PC-9 (cell line): ENCODE measurements at places on chromosomes 5 and 9.

DNA sequence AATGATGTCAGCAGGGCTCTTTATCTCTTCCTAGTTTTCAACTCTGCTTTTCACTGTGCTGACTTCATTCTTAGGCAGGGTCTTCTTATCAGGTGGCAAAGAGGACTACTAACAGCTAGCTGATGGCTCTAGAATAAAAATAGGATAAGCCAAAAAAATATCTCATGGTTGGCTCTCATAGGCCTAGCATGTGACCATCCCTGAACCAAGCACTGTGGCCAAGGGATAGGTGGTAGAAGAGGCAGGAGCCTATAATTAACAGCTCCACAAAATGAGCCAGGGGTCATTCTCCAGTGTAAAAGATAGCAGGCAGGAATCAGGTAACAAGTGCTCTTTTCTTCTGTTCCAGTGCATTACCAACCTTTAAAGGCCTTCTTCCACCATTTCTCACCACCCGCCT, 21.1 kb downstream of the ANKDD1B start:
- no peak overlapping the region for H3K27ac ChIP-seq
- DNase-seq: no peak
- H3K27me3 ChIP-seq: no peaks in the 10 kb centered on the region
- H3K36me3 ChIP-seq: no peaks in the 10 kb centered on the region
- H3K4me3 ChIP-seq: no peak overlapping the region

DNA sequence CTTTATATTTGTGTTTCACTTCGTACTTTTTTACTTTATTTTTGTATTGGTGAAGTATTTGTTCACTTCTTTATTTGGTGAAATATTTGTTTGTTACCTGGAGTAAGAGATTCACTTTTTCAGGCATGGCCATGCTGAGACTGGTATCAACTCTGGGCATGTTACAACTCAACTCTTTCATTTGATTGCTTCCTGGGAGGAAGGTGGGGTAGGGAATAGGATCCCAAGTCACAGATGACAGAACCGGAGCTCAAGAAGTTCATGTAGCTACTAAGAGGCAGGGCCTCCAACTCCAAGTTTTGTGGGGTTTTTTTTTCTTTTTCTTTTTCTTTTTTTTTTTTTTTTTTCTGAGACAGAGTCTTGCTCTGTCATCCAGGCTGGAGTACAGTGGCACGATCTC, 6.1 kb upstream of the ADGRD2 start:
- H3K4me1 ChIP-seq: peaks cover 21% of the 10 kb centered on the region
- no peak for DNase-seq
- H3K4me3 ChIP-seq: no peak overlapping the region
- H3K27me3 ChIP-seq: no peaks in the 10 kb centered on the region

DNA sequence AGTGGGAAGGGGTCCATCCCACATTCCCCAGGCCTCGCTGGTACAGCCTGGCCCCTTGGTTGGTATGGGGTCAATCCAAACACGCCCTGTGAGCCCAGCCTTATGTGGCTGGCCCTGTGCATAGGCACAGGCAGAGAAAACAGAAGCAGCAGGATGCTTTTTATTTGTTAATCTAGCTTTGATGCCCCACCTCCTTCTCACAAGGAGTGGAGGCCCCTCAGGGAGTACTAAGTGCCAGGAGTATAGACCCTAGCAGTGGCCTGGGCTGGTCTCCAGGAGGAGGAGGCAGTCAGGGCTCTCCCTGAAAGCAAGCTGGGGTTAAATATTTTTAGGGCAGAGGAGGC, 14.6 kb upstream of the TCF7 start:
- peaks cover 18% of the 10 kb centered on the region for H3K4me1 ChIP-seq
- H3K27me3 ChIP-seq: no peaks in the 10 kb centered on the region
- H3K27ac ChIP-seq: no peak overlapping the region

- no peak overlapping the region for H3K27ac ChIP-seq
- H3K27me3 ChIP-seq: peaks cover under 1% of the 10 kb centered on the region; the same call in 1 of the 2 replicates
- no peaks in the 10 kb centered on the region for H3K36me3 ChIP-seq
- H3K4me3 ChIP-seq: no peak overlapping the region
- H3K4me1 ChIP-seq: peaks cover 8% of the 10 kb centered on the region; the same call in 1 of the 2 replicates
- no peak for DNase-seq
These were observed 228.0 kb upstream of the KIF2A start for GRCh38 chr5:62077823-62078550.

- H3K27me3 ChIP-seq: peaks cover 6% of the 10 kb centered on the region; the same call in 1 of the 2 replicates
- H3K4me1 ChIP-seq: no peaks in the 10 kb centered on the region
- no peaks in the 10 kb centered on the region for H3K36me3 ChIP-seq
- H3K4me3 ChIP-seq: no peak overlapping the region
These were observed 5.5 kb downstream of the NKX2-5 start for GRCh38 chr5:173229382-173229959.

GRCh38 chr5:177594071-177594470, 2.1 kb downstream of the TMED9 start:
- H3K36me3 ChIP-seq: peaks cover 5% of the 10 kb centered on the region; the same call in 1 of the 2 replicates
- H3K27ac ChIP-seq: no peak overlapping the region
- peaks cover 17% of the 10 kb centered on the region for H3K27me3 ChIP-seq
- peaks cover 13% of the 10 kb centered on the region; the same call in 1 of the 2 replicates for H3K4me1 ChIP-seq
- H3K4me3 ChIP-seq: no peak overlapping the region

GRCh38 chr5:61097465-61097864, 64.8 kb downstream of the SMIM15 start:
- H3K36me3 ChIP-seq: peaks cover 10% of the 10 kb centered on the region; the same call in 1 of the 2 replicates
- no peak for DNase-seq
- no peaks in the 10 kb centered on the region for H3K4me1 ChIP-seq
- no peaks in the 10 kb centered on the region for H3K27me3 ChIP-seq
- H3K27ac ChIP-seq: no peak overlapping the region

GRCh38 chr5:75052192-75053053, at the start of gene GCNT4:
TSS of gene GCNT4 (minus strand) at chr5:75052558. CDS start at chr5:75030037, 22,521 bp downstream.
- H3K4me1 ChIP-seq: peaks cover 20% of the 10 kb centered on the region
- no peak within 1 kb of the TSS for H3K27ac ChIP-seq
- peak; percentile 44 for DNase-seq
- no peaks in the 10 kb centered on the region for H3K27me3 ChIP-seq

GRCh38 chr9:89412541-89412940, 85.4 kb downstream of the SEMA4D start:
- H3K27me3 ChIP-seq: no peaks in the 10 kb centered on the region
- no peaks in the 10 kb centered on the region for H3K36me3 ChIP-seq
- no peak for DNase-seq
- no peak overlapping the region for H3K27ac ChIP-seq

DNA sequence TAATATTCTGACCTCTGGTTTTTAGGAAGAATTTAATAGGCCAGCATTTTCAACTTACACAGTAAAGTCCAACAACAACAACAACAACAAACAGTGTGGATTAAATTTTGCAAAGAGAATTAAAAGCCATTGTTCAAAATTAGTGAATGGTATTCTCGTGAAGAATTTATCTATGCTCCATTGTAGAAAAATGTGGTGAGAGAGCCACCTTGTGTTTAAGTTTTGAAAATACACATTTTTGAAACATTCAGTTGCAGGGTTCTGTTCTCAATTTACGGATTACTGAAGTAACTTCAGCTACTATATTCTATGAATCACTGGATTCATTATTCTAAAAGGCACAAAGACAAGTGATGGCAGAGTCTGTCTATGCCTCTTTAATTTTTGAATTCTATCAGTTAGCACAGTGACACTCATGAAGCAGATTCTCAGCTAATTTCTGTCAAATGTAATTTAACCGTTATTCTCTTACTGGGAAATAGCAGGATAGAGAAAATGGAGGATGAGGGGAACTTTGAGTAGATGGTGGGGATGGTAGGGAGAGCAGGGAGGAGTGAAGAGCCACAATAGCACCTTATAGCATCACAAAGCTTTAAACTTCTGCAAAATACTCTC, 11.0 kb downstream of the CCDC152 start:
- no peaks in the 10 kb centered on the region for H3K36me3 ChIP-seq
- no peaks in the 10 kb centered on the region for H3K27me3 ChIP-seq
- DNase-seq: no peak
- H3K27ac ChIP-seq: no peak overlapping the region

- H3K36me3 ChIP-seq: no peaks in the 10 kb centered on the region
- DNase-seq: no peak
- no peak overlapping the region for H3K27ac ChIP-seq
- H3K27me3 ChIP-seq: no peaks in the 10 kb centered on the region
These were observed 2.8 kb downstream of the SSNA1 start for GRCh38 chr9:137191245-137191644.

- no peaks in the 10 kb centered on the region for H3K27me3 ChIP-seq
- H3K27ac ChIP-seq: no peak overlapping the region
- no peak for DNase-seq
- no peaks in the 10 kb centered on the region for H3K4me1 ChIP-seq
These were observed 25.4 kb upstream of the RNF20 start for GRCh38 chr9:101508211-101508610.

DNA sequence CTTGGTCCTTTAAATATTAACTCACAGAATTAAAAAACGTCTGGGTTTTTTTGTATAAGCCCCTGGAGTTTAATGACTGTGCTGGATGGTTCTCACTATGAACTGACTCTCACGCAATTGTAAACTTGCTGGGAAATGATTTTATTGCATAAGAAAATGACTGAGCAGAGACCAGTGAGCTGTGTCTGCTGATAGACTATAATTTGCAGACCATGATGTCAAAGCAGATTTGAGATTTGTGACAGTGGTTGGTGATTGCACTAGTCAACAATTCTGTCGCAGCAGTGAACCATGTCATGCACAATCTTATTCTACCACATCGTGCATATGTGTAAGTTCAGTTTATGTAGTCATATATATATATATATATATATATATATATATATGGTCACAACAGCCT, 85.7 kb upstream of the C9orf72 start:
- no peak overlapping the region for H3K4me3 ChIP-seq
- H3K27ac ChIP-seq: no peak overlapping the region
- no peaks in the 10 kb centered on the region for H3K36me3 ChIP-seq

- no peak overlapping the region for H3K27ac ChIP-seq
- H3K36me3 ChIP-seq: no peaks in the 10 kb centered on the region
- no peak overlapping the region for H3K4me3 ChIP-seq
- H3K4me1 ChIP-seq: no peaks in the 10 kb centered on the region
- no peak for DNase-seq
These were observed 180.7 kb upstream of the CDH12 start for GRCh38 chr5:23033864-23034263.

DNA sequence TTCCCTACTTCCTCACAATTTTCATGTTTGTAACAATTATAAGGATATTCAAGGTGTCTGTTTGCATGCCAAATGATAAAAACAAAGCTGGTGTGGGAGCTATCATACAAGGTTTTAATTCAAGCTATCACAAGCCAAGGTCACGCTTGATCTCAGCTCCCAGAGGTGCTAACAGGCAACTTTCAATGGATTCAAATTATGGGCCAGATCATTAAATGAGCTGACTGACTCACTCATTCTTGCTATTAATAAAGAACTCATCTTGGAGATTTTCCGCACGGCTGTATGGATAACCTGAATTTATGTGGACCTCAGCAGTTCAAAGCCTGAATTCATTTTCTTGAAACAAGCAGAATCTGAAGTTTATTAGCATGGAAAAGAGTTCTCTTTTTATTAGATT, 267.3 kb upstream of the CDH6 start:
- no peak for DNase-seq
- H3K4me1 ChIP-seq: no peaks in the 10 kb centered on the region
- no peaks in the 10 kb centered on the region for H3K27me3 ChIP-seq
- no peaks in the 10 kb centered on the region for H3K36me3 ChIP-seq
- no peak overlapping the region for H3K27ac ChIP-seq
- H3K4me3 ChIP-seq: no peak overlapping the region

DNA sequence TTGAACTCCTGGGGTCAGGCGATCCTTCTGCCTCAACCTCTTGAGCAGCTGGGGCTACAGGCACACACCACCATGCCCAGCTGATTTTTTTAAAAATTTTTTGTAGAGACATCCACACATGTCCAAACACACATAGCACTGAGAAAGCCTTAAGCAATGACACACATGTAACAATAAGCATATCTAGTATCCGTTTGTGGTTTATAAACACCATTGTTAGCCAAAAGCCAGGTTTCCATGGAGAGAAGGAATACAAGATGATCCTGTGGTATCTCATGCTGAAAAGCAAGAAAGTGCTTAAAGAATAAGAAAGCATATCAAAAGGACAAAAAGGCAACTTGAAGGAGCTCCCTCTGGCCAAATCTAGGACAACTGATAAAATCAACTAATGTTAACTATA, 29.7 kb upstream of the SLC1A3 start:
- H3K4me1 ChIP-seq: peaks cover 13% of the 10 kb centered on the region
- no peak overlapping the region for H3K4me3 ChIP-seq
- H3K36me3 ChIP-seq: no peaks in the 10 kb centered on the region

GRCh38 chr5:112958093-112959088, 18.2 kb upstream of the DCP2 start:
- H3K4me1 ChIP-seq: peaks cover 46% of the 10 kb centered on the region
- H3K36me3 ChIP-seq: no peaks in the 10 kb centered on the region
- peak; percentile 66 for DNase-seq
- peak overlapping the region; percentile 63 for H3K27ac ChIP-seq
- no peaks in the 10 kb centered on the region for H3K27me3 ChIP-seq
- H3K4me3 ChIP-seq: no peak overlapping the region

- H3K4me3 ChIP-seq: no peak overlapping the region
- no peaks in the 10 kb centered on the region for H3K27me3 ChIP-seq
- DNase-seq: no peak
- no peaks in the 10 kb centered on the region for H3K4me1 ChIP-seq
- H3K27ac ChIP-seq: no peak overlapping the region
These were observed 7.1 kb downstream of the SPACA9 start for GRCh38 chr9:132885720-132886333.

DNA sequence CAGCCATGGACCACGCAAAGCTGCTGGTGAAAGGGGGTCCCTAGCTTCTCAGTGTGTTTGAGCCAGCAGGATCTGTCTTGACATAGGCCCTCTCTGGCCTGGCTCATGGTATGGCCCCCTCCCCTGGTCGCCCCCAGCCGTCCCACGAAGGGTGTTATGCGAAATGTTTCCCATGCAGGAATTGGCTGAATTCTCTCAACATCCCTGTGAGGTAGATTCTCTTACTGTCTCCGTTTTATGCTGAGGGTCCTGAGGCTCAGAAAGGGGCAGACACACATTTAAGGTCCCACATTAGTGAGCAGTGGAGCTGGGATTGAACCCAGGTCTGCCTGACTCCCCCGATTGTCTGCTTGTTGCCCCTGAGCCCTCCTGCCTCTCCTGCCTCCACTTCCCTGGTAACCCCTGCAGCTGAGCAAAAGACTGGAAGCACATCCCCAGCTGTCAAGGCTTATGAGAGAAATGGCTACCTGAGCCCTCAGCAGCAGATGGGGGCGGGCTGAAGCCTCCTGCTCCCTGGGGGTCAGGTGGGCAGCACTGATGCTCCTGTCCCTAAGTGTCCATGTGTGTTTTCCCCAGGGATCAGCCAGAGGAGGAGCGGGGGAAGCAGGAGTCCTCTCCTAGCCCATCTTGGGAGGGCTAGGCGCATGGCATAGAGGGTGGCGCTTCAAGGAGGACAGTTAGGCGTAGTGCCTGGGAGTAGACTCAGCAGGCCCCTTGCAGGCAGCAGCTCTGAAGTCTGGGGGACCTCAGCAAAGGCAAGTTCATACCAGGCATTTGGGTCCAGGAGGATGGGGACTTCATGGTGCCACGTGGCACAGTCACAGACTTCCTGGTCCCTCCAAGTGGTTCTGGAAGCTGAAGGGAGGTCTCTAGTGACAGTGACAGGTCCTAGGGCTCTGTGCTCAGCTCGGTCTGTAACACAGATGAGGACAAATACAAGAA, 49.0 kb upstream of the GARNL3 start:
- no peaks in the 10 kb centered on the region for H3K27me3 ChIP-seq
- H3K4me3 ChIP-seq: no peak overlapping the region
- no peaks in the 10 kb centered on the region for H3K36me3 ChIP-seq
- H3K4me1 ChIP-seq: 0 out of 2 replicates have a peak, but pooled peaks cover 4% of the 10 kb centered on the region
- no peak for DNase-seq
